IMR-90 (cell line): ENCODE measurements at places on chromosomes 1 and 21. TPM values are rescaled to one million over a fixed set of nuclear protein-coding genes. Genes with fewer than 3 reads are reported as not detected.

RIPK4 gene
- polyA plus RNA-seq, result 0.03 TPM in 1 of 2 replicates, not detected in the other

RIPPLY3 gene
- polyA plus RNA-seq, result 0.07 and 0.10 TPM in 2 replicates

CD2 gene
- polyA plus RNA-seq, result not detected in 2 replicates

ORC1 gene
- polyA plus RNA-seq, result 5.9 and 6.3 TPM in 2 replicates

LHX4 gene
- 0.03 and 0.05 TPM in 2 replicates for polyA plus RNA-seq

ETNK2 gene
- 17.8 and 18.9 TPM in 2 replicates for polyA plus RNA-seq
